Activated CD4-positive, alpha-beta T cell treated with anti-CD3 and anti-CD28 coated beads, Interleukin-2, Interleukin-6, amounts not matched to agents 100 ng/mL and 50 ng/mL, durations not matched to agents 16 hours and 8 hours (primary cell): ENCODE measurements at places on chromosomes 4 and X.

GRCh38 chr4:173264684-173265185 is 69.4 kb downstream of the HMGB2 start:
- DNase-seq: no peak

- DNase-seq: peak; percentile 25
These were observed 586 bp downstream of the HERC5 start for GRCh38 chr4:88457307-88458103.

DNA sequence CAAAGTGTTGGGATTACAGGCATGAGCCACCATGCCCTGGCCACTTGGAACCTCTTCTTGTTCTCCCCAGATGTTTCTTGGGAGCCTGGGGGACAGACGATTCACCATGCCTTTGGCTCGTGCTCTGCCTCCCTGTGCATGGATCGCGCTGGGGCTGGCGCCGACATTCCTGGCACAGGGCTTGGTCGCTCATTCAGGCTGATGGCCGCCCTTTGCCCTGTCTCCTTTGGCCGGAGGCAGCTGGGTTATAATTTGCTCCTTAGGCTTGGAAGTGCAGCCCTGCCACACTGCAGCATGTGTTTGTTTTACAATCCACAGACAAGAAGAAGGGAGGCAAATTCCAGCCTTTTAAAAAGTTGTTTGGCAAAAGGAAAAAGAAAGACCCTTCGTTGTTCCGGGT is 115.3 kb downstream of the AASDH start:
- no peak for DNase-seq

DNA sequence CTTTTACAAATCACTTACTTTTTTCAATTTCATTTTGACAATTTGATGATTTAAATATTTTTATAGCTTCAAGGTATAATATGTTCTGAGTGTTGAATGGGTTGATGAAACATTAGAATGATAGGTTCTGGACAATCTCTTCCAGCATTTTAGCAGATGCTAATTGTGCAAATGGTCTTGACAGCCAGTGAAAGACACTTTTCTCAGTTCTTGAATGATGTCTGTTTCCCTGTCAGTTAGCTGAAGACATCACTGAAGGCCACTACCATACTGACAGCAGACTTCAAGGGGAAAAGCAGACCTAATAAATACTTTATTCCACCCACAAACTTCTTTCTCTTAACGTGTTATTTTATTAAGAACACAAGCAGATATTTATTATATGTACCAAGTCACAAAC is 498.6 kb downstream of the GRXCR1 start:
- DNase-seq: no peak

- DNase-seq: no peak
These were observed 468.9 kb upstream of the CTSO start for GRCh38 chr4:156422576-156422975.

GRCh38 chr4:3471098-3471760 is 8.1 kb downstream of the DOK7 start:
- DNase-seq: no peak

DNA sequence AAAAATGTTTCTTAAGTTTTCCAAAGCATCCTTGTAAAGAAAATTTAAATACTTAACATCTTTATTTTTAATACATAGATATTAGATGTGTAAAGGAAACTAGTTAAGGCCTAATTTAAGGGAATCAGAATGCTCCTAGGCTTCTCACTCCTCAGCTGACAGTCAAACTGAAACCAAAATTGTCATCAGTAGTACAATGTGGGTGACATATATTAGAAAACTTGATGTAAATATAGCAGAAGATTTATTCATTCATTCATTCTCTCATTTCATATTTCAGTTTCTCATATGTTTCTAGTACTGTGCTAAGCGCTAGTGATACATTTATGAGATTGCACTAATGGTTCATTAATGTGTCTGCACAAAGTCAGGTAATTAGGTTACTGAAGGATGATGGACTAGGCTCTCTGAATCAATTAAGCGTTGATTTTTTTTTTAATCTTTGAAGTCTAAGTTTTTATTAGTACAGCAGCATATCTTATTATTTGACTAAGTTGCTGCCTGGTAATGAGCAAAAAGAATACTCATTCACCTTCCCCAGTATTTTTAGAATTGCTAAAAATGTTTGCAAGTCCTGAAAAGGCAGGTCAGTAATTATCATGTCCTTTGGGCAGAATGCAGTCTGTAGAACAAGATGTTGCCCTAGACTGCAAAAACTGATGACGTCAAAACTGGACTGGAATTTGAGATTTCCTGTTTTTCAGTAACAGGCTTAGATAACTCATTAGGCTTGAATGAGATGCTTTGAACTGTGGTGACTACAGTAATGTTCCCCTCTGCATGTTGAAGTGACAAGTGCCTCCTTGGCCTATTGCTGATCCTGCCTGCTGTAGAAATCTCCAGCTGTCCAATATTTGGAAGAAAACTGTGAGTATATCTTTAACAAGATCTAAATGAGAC is 128.7 kb downstream of the ARHGAP24 start:
- DNase-seq: no peak

- no peak for DNase-seq
These were observed 73.3 kb downstream of the PSAPL1 start for GRCh38 chr4:7361280-7361895.

DNA sequence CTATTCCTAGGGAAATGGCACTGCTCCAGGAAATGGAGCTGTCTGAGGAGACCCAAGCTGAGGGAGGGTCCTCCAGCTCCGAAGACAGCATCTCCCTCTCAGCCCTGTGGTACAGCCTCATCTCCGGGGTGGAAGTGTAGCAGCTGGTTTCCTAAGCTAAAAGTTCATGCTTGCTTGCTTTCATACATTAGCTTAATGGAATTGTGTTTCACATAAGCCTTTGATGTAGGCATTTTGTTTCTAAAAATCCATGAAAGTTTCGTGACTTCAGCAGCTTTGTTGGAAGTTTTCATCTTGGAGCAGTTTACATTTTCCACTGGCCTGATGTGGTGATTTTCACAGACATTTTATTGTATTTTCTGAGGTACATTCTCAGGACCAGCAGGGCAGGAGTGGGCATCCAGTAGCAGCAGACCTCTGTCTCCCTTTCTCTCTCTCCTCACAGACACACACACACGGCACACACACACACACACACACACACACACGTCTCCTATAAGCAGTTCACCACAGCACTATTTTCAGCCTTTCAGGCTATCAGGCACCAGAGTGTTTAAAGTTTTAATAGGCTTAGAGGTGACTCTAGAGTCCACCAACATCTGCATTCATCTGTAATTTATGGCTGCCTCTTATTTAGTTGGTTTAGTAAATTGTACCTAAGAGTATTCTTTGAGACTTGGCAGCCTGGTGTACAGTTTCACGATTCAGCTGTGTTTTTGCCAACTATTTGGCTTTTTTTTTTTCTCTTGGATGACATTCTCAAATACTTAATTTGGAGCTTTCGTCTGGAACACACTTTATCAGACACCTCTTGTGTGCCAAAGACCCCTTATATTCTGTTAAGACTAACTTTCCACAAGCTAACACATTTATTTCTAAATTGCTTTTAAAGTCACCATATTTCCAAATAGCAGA is 225.8 kb upstream of the SFRP2 start:
- DNase-seq: no peak

GRCh38 chr4:104866809-104867208 is 279.9 kb upstream of the TET2 start:
- DNase-seq: no peak

- DNase-seq: no peak
These were observed 165.8 kb upstream of the CYSLTR1 start for GRCh38 chrX:78493180-78493579.

- DNase-seq: no peak
These were observed 22.9 kb upstream of the TRIM2 start for GRCh38 chr4:153181293-153181692.

DNA sequence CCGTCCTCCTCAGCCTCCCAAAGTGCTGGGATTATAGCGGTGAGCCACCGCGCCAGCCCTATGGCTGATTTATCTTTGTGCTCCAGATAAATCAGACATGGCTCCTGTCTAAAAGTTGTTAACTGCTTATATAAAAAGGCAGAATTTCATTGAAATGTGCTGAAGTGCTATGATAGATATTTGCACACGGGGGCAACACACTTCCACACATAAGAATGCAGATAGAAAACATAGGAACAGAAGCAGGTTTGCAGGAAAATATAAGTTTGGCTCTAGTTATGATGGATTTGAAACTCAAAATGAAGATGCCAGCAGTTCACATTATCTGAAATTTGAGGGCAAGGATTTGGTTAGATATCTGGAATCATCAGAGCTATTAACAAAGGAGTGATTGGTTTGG is 163.1 kb upstream of the SLITRK2 start:
- no peak for DNase-seq

GRCh38 chr4:37715889-37716402 is 29.8 kb upstream of the RELL1 start:
- DNase-seq: peak; percentile 84

DNA sequence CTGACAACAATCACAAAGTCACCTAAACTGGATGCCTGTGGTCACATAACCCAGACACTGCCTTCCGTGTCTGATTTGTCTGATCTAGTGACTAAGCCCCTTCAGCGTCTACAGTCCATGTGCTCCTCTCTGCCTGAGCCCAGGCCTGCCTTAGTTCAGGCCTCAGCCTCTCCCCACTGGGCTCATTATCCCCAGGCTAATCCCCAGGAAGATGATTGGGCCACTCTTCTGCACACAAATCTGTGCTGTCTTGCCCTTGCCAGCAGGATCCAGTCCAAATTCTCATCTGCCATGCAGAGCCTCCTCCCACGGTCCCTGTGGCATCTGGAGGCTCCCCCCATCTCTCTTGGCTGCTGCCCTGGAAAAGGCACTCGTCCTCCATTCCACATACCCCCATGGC is 96.5 kb downstream of the SLC2A9 start:
- no peak for DNase-seq

GRCh38 chrX:11272290-11272689 is 20.9 kb upstream of the AMELX start:
- no peak for DNase-seq

- DNase-seq: no peak
These were observed 219.1 kb downstream of the FGF13 start for GRCh38 chrX:138492371-138492770.

GRCh38 chr4:47538825-47539154 is 53.7 kb downstream of the ATP10D start:
- no peak for DNase-seq

DNA sequence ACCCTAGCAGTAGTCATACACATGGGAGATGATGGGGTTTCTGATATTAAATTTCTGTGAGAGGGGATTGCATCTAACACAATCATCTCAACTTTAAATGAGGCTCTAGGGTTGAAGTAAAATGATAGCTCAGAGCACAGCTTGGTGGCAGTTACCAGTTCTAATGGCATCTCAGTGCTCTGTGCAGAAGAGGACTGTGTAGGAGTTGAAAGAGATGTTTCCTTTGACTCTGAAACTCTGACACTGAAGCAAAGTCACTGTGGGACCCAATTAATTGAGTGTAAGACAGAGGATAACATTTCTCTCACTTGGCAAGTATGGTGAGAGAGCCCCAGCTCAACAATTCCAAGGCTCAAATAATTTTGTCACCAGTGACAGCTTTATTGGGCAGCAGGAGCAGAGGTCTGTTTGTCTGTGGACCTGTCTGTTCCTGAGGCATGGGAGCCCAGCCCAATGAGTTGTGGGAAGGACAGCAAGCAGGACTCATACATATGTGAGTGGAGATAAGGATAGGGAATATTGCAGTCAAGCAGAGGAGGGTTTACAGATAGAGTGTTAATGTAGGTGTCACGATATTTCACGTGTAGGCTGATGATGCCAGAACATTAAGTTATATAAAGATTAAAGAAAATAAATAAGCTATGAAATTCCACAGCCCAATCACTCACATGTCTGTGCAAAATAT is 76.7 kb upstream of the NAF1 start:
- DNase-seq: no peak

DNA sequence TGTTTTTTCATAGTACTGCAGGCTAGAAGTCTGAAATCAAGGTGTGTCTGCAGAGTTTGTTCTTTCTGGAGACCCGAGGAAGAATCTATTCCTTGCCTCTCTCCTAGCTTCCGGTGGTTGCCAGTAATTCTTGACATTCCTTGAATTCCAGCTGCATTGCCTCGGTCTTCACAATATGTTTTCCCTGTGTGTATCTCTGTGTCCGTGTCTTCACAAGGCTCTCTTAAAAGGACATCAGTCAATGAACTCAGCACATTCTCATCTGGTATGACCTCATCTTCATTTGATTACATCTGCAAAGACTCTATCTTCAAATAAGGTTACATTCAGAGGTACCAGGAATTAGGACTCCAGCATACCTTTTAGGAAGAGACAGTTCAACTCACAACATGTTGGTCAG is 163.4 kb downstream of the BANK1 start:
- no peak for DNase-seq

DNA sequence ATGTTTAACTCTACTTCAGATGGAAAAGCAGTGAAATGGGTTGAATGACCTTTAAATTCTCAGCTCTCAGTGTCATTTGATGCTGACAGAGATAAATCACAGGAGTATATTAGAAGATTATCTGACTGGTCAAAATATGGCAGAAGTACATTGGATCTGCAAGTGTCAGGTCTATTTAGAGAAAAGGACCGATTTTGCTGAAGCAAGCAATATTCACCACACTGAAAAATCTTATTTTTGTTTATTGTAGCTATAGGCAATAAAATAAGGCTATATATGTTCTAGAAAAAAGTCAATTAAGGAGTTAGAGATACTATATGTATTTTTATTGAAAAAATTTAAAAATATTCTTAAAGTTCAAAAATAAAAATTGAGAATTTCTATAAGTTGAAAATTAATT is 325.3 kb downstream of the CXXC4 start:
- no peak for DNase-seq

DNA sequence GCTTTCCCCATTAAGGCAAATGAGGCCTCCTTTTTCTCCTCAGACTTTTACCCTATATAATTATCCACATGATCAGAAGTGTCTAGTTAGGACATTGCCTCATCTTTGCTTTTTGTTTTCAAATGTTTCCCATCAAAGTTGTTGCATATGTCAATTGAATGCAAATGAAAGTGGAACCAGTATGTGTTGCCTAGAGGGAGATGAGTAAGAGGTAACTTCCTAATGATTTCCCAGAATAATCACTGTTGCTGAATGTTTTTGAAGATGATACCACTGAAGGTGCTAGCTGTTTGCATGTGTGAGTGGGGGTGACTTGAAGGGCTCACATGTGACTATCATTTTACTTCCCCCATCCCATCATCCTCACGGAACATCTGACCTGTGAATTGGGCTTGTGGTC is 33.9 kb downstream of the PAK3 start:
- DNase-seq: peak; percentile 37

DNA sequence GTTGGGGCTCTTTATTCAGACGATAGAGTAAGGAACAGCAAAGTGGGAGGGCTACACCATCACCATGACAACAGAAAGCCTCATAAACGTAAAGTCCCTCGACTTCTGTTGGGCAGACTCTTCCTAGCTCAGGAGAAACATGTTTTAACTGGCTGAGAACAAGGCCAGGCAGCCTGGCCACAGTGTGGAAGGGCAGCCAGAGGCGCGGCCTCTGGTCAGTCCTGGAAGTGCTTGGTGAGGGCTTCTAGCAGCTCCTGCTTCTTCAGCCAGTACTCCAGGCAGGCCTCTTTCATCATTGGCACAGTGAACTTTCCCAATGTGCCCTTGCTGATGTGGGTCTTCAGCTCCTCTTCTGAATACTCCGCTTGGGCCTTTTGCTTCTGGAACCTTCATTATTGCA is 690.9 kb downstream of the PCDH19 start:
- DNase-seq: no peak
